ENCODE measurements at places on chromosomes 5 and 9.

DNA sequence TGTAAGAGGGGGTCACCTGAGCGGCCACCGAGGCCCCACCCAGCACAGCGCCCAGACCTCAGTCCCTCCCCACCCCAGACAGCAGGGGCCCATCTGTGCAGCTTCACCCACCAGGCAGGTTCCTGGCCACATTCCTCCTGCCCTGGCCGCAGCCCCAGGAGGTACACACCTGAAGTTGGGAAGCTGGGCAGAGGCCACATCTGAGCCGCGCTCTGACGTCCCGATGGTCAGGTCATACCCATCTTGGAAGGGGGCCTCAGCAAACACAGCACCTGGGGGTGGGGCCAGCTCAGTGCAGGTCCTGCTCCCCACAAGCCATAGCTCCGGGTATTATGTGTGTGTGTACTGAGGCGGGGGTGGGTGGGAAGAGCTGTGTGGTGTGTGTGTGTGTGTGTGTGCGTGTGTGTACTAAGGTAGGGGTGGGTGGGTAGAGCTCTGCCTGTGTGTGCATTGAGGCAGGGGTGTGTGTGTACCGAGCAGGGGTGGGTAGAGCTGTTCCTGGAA, 5.6 kb downstream of the SPOUT1 start:
- no peak for DNase-seq

- DNase-seq: no peak
Measured at GRCh38 chr9:94057918-94058317, 26.3 kb upstream of the PTPDC1 start.

DNA sequence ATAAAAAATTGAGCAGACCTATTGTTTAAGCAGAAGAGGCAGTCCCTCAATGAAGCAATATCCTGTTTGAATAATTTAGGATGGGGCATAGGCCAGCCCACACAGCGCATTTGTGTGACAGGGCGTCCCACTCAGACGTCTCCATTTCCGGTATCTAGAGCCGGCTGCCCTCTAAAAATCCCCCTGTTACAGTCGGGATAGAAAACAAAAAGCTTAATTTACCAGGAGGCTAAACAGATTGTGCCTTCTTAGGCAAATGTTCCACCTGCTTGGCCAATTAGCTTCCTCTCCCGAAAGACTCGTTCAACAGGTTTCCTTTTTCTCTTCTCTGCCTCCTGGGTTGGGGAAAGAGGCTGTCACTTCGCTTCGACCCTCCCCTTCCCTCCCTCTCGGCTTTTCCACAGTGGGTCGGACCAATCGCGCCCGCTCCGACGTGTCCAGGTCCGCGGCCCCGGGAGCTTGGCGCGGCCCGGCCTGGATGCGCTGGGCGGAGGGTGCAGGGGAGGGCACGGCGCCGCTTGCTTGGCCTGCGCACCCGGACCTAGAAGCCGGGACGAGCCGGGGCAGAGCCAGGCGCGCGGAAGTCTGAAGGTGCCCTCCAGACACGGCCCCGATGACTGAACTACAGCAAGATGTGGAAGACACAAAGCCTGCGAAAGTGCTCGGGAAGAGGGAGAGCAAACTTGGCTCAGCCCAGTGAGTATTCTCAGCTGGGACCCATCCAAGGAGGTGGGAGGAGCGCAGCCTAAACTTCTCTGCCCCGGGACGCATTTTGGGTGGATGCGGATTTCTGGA, at the start of gene GRAMD2B:
TSS of gene GRAMD2B (plus strand) at position 416 of the 795 bp plus-strand sequence. CDS start at position 614, 198 bp downstream.
- peak; percentile 57 for DNase-seq

DNA sequence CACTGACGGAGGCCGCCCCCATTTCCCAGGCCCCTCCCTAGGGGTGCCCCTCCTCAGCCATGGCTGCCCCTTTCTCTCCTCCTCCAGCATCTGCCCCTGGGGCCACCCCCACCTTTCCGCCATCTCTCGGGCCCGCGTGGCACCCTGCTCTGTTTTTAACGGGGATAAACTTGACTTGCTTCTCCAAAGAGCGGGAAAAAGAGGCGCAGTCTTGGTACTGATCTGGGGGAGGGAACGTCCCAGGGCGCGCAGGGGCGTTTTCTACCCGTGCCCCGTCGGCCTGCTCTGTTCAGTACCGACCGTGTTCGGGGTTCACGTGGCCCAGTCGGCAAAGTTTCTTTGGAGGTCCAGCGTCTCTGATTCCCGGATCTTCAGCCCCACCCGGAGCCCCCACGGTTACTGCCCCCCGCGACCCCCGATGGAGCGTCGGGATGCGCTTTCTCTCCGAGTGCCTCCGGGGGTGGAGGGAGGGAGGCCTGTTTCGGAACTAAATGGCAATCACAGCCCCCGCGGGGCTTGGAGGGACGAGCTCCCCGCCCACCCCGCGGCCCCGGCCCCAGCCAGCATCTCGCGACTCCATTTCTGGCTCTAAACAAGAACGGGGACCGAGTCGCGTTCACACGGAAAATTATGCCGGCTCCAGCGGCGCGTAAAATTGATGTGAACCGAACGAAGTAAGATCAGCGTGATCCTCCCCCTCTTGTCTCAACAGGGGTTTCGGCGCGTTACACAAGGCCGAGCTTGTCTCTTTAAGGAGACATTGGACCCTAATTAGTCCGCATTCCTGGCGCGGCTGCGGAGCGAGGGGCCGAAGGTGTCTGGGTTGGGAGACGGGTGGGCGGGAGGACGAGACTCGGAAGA, 1.1 kb upstream of the TLE4 start:
- peak; percentile 62 for DNase-seq

GRCh38 chr5:136511046-136511445, 145.7 kb upstream of the TRPC7 start:
- no peak for DNase-seq

DNA sequence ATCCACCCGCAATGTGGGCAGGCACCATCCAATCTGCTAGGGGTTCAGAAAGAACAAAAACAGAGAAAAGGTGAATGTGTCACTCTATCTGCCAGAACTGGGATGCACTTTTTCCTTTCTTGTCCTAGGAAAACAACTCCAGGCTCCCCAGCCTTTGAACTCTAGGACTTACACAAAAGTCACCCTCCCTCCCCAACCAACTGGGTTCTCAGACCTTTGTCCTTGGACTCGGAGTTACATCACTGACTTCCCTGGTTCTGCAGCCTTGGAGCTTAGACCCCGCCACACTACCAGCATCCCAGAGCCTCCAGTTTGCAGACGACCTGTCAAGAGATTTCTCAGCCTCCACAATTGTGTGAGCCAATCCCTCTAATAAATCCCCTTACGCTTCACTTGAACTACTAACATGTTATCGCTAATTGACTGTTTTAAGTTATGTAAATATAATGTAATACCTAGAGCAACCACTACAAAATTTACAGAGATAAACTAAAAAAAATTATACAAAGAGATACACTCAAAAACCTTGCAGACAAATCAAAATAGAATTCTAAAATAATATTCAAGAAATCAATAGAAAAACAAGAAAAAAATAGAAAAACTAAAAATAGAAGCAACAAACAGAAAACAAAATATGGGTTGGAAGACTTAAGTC, 5.3 kb upstream of the UBLCP1 start:
- DNase-seq: no peak

DNA sequence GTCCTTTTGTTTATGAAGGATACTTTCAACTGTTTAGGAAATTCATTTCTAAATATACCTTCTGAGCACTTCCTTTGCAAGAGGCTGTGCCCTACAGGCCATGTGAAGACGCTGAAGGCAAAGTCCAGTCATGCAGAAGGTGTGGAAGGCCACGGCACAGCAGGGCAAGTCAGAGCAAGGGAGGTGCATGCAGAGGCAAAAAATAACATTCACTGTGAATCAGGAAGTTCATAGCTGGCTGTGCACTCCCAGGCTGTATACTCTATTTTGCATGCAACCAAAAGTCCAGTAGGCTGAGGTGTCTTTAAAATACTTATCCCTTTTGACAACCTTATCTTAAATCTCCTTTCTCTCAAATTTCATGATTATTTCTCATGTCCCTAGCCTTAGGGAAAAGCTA, 50.3 kb downstream of the GNAQ start:
- no peak for DNase-seq

GRCh38 chr5:79846198-79846521, 144.9 kb downstream of the MTX3 start:
- no peak for DNase-seq

DNA sequence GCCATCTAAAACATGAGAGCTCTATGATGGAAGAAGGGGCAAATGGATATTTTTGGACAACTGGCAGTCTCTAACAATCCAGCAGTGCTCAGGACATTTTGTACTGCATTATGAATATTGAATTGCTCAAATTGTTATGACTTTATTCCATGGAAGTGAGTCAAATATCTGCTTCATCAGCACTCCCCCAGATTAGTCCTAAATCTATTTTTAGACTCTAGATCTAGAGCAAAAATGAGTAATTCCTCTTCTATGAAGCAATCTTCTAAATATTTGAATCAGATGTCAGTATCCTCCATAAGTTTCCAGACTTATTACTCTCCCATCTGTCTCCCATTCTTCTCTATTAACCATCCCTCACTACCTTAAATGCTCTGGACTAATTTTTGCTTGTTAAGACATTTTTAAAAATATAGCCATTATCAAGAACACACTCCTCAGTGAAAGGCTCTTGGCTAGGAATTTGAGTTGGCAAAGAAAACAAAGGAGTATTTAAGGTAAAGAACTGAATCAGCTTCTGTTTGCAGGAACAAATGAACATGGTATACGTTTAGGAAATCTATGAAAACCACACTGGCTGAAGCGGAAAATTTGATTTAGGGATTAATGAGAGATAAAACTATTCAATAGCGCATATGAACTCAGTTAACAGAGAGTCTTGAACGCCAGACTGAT, 300.9 kb downstream of the MCTP1 start:
- DNase-seq: no peak

DNA sequence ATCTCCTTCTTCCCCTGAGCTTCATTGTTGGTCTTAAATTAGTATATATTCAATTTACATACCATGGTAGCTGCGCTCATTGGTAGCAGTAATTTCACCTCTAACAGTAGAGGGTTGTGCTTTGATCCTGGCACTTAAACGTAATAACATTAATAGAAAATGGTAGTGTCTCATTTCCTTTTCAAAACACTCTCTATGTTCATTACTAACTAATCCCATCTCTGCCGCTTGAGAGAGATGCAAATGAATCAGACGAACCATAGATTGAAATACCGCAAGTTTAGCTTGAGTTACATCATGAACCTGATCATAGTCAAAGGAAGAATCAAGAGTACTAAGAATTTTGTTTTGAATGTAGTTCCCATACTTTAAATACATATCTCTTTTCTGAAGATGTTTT, 2.2 kb downstream of the THBS4 start:
- no peak for DNase-seq

GRCh38 chr5:116880150-116880549, 305.5 kb upstream of the SEMA6A start:
- no peak for DNase-seq

DNA sequence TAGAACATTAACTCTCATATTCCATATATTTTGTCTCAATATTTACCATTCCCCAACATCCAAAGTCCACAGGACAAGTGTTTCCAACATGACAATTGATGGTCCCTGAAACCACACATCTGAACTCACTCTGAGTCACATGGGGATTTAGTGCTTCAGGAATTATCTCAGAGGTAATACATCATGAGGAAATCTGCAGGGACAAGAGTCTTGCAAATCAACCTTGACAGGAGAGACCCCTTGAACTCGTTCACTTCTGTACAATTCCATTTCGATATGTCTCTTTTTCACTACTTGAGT, 119.7 kb upstream of the ABCA1 start:
- no peak for DNase-seq

- no peak for DNase-seq
Measured at GRCh38 chr9:105438141-105438806, 9.6 kb upstream of the FSD1L start.

GRCh38 chr9:13431222-13431536, 151.7 kb upstream of the MPDZ start:
- DNase-seq: no peak

GRCh38 chr5:178221282-178221681, 11.3 kb downstream of the PHYKPL start:
- no peak for DNase-seq

- no peak for DNase-seq
Measured at GRCh38 chr5:4295663-4296339, 700.2 kb downstream of the IRX1 start.

DNA sequence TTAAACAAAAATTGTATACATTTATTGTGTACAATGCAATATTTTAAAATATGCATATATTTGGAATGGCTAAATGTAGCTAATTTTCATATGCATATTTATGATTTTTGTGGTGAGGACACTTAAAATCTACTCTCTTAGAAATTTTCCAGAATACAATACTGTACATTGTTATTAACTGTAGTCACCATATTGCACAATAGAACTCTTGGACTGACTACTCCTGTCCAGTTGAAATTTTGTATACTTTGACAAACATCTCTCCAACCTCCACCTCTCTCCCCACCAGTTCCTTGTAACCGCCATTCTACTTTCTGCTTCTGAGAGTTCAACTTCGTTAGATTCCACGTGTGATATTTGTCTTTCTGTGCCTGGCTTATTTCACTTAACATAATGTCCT, 49.2 kb upstream of the TAF11L2 start:
- DNase-seq: no peak

- DNase-seq: no peak
Measured at GRCh38 chr9:87276327-87276841, 221.3 kb upstream of the DAPK1 start.

- no peak for DNase-seq
Measured at GRCh38 chr9:70444904-70445303, 30.4 kb upstream of the KLF9 start.

DNA sequence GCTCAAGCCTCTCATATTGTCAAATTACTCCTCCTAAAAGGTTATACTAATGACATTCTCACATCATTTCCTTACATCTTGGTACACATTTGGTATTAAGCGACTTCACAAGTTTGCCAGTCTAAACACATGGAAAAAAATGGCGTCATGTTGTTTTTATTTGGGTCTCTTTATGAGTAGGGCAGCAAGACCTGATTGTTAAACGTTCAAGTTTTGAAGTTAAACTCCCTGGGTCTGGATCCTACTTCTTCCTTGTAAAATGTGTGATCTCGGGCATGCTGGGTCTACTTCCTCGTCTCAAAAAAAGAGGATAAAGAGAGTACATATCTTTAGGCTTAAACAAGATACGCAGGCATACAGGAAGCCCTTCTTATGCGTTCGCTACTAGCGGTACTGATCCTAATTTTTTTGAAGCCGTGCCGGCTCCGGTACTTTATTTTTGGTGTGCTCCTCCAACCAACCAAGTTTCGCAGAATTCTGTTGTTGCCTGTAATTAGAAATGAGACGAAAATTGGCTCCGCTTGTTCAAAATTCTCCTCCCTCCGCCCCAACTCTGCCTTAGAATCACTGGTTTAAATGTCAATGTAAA, 596 bp upstream of the CDC37L1 start:
- no peak for DNase-seq

DNA sequence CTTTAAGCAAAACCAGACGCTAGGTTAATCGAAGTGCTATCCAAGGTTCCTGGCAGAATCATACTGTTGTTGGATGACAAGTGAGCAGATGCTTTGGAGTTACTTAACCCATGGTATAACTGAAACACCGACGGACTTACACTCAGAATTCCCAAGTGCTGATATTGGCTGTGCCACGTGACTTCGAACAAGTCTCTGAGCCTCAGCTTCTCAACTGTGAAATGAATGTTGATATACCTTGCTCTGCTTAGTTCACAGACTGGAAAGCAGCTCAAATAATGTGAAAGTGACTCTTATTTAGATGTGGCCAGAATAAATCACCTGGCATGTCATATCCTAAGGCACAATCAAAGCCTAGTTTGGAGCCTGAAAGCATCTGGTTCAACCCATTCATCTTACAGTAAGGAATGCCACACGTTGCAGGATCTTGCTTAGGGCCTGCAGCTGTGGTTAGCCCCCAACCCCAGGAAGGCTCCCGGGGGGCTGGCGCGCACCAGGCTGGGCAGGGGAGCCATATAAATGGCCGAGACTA, 759 bp downstream of the GEMIN5 start:
- no peak for DNase-seq

GRCh38 chr5:158200619-158201018, 341.7 kb upstream of the CLINT1 start:
- no peak for DNase-seq
